ENCODE measurements at places on chromosomes 1 and 21.

- no peak for DNase-seq
Observed at GRCh38 chr1:156486421-156487344, 13.9 kb downstream of the MEF2D start.

DNA sequence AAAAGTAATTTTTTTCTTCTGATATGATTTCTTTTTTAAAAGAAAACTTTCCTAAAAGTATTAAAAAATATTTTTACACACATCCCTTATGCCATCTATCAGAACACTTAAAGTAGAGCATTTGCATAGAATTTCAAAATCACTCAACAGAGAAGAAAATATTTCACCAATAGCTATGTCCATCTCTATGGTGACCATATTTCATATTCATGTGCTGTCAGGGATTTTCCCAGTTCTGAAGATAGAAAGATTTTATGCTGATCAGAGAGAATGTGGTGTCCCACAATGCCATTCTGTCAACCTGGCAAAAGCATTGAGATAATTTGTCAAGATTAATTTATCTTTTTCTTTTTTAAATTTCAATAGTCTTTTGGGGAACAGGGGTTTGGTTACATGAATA lies 87.0 kb downstream of the C4BPA start:
- DNase-seq = no peak

DNA sequence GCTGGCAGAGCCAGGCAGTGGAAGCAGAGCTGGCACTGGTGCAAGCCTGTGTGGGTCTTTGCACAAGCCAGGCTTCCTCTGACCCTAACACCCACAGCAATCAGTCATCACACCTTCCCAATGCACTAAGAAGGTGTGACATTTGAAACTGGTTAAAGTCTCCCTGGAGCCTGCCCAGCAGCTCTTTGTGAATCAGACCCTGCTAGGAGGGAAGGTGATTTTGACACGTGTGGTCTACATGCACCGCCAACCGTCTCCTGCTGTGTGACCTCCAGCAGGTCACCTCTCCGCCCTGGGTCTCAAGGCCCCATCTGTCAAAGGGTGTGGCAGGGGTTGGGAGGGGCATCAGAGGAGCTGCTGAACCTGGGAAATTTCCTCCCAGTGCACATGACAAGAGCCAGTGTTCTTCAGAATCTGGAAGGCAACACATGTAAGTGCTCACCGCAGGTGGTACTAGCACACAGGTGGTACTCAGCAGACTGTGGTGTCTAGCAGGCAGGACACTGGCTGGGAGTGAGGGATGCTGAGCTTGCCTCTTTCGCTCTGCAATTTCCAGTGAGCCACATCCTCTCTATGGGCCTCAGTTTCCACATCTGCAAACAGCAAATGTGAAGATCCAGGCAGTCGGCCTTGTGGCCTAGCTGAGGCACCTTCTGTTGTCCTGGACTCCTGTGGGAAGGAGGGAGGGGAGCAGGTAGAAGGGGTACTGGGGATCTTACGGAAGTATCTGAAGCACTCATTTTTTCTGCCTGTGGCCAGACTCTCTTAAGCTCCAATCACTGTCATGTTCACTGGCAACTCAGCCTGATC lies 123.2 kb downstream of the DMRTB1 start:
- DNase-seq = no peak

DNA sequence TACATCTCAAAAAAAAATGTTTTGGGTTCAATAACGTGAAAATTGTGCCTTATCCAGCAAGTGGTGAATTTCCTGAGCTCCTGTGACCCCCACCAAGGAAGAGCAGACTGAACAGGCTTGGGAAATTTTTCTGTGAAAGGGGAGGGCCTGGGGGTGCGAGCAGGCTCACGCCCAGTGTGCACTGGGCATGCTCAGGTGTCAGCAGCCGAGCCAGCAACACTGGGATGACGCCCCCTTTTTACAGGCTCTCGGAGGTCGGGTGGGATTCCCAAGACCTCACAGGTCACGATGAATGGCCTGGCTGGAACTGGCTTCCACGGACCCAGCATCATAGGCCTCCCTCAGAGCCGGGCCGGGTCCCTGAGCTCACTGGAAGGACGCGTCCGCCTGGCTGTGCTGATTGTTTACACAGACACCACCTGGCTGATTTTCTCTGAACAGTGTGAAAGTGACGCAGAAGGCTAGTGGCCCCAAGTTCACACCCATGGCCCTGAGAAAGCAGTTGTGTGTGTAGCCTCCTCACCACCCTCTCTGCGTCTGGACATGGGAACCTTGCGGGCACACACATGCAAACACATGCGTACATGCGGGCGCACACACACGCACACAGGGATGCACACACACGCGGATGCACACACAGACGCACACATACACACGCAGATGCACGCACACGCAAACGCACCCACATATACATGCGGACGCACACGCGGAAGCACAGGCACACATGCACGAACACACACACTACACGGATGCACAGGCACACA lies 9.2 kb downstream of the CSTB start:
- no peak for DNase-seq

GRCh38 chr1:208965351-208965750 lies 618.2 kb upstream of the CAMK1G start:
- DNase-seq = no peak

GRCh38 chr1:201645956-201646355 lies 107.0 kb downstream of the NAV1 start:
- DNase-seq = no peak

- DNase-seq = peak; percentile 73
Observed at GRCh38 chr1:175757381-175758015, 14.1 kb upstream of the TNR start.

- no peak for DNase-seq
Observed at GRCh38 chr1:235984041-235984825, 80.7 kb downstream of the NID1 start.

DNA sequence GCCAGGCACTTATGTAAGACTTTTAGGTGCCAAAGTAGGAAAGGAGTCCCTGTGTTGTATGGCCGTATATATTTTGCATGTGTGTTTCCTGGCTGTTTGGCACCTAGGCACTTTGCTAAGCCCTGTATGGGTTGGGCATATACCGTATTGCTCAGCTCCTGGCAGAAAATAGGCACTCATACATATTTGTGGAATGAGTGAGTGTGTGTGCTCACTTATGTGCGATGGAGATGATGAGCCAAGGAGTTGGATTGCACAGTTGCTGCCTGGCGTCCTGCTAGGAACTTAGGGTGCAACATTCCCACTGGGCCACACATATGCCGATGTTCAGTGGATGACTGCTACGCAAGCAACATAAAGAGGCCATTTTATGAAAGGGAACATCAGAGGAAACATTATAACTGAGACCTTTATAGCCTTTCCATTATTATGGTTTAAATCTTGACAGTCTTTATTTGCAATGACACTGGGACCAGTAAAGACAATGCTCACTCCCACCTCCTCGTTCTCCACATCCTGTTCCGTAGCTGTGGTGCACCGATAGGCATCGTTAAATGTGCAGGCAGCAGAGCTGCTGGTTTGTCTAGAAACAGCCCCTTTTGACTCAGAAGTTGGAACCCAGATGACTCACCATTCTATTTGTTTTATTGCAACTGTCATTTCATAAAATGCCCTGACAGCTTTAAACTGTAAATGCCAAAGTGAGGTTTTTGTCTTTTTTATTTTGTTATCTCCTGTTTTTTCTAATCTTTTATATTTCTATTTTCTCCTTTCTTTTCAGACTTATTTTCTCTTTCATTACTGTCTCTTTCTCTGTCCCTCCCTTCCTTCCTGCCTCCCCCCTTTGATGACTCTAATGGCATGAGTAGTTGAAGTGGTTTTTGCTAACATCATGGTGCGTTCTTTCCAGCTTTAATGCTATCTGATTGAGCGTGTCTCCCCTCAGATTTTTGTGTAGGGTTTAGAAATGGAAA lies 36.1 kb downstream of the PEX14 start:
- no peak for DNase-seq

DNA sequence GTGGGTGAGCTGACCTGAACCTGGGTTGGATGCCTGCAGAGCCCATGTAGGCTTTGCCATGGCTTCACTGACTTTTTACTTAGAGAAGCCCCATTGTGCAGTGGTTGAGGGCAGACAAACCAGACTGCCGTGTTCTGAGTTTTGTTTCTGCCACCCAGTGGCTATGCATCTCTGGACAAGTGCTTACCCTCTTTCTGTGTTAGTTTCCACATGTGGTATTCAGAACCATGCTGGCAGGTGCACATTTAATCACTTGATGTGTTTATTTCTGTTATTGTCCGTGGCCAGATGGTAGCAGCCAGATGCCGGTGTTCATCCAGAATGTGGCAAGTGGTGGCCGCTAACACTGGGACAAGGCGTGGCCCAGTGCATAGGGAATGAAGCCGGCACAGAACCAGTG lies 10.3 kb upstream of the PTPN7 start:
- DNase-seq = peak; percentile 72

GRCh38 chr1:22850681-22851080 lies 122.0 kb downstream of the LACTBL1 start:
- no peak for DNase-seq

DNA sequence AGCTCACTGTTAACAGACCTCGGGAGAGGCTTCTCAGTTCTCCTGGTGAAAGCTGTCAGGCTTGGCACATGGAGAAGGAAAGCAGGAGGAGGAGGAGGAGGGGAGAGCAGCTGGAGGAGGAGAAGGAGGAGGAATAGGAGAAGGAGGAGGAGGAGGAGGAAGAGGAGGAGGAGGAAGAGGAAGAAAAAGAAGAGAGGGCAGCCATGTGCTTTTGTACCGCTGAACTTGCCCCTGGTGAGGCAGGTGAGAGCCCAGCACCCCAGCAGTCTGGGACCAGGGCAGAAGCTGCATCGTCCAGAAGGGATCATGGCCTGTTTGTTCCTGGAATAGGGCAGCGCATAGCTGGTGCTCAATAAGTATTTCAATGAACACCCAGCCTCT lies 21.3 kb upstream of the GRHL3 start:
- DNase-seq = no peak

DNA sequence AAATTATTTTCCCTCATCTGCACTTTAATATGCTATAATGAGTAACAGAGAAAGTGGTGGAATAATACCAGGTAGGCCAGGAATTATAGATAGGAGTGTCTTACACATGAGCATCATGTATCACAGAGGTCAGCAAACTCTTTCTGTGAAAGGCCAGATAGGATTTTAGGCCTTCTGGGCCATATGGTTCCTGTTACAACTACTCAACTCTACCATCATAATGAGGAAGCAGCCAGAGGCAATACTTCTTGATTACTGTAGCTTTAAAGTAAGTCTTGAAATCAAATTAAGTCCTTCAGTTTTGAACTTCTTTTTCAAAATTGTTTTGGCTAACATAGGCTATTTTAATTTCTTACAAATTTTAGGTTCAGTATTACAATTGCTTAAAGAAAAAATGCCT lies 32.1 kb upstream of the IGSF3 start:
- DNase-seq = no peak

DNA sequence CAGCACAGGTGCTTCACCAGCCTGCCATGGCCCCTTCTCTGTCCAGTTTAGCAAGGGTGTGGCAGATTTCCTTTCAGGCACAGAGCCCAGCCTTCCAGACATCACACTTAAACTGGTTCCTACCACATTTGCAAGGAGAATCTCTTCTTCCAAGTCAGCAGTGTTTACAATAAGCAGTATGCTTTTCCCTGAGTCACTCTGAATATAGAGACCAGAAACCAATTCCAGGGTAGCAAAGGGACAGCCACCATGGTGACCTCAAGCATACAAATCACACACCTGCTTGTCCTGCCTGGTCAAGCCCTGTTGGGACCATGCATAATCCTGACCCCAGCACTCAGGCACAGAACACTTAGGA lies 8.7 kb upstream of the CBR3 start:
- DNase-seq = no peak
